ENCODE measurements at places on chromosomes 12 and 14.

DNA sequence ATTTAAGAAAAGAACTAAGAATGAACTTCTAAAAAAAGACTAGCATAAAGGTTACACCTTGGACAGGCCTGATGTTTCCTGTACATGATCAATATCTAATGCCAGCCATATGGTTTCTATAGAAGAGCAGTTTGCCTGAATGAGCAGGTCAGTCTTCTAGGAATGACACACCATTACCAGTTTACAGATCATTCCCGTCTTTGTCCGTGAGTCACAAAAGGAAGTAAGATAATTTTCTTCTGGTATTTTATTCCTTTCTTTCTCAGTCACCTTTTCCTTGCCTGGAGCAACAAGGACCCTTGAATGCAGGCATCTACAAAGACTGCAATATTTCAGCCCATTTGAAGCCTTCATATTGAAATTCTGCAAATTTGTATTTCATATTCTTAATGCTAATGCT lies 44.6 kb upstream of the CNTN1 start:
- no peak for DNase-seq

DNA sequence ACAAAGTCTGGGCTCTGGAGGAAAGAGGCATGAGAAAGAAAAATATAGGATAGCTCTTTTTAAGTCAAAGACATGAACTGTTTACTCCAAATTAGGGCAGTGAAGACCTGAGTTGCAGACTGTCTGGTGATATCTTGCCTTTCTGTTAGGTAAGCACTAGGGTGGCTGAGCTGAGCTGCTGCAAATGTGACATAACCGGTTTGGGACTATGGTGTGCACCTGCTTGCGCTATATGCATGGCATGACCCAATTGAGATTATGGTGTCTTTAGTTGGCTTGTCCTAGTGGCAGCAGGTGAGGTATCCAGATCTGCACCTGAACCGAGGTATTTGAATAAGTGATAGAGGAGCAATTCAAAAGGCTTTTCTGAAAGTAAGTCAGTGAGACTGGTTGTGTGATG lies 345.6 kb downstream of the APAF1 start:
- no peak for DNase-seq

GRCh38 chr12:50440288-50440687 lies 39.6 kb downstream of the LARP4 start:
- DNase-seq = no peak

DNA sequence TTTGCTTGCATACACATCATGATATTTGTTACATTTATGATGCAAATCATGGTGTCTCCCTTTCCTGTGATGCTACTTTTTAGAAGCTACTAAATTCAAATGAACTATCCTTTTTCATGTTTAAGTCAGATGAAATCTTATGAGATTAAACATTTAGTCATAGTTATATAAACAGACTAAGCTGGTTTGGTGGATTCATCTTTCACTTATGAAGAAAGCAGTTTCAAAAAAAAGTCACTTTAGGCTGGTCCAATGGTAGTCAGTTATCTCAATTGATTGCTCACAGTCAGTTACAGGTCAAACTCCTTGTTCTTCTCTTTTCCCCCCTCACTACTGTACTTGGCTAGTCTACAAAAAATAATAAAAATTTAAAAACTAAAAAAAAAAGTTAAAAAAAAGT lies 19.7 kb downstream of the SYCP3 start:
- no peak for DNase-seq

GRCh38 chr12:27545665-27546064 lies 21.7 kb downstream of the PPFIBP1 start:
- DNase-seq = no peak

- no peak for DNase-seq
Observed at GRCh38 chr14:102652194-102652593, 59.7 kb downstream of the RCOR1 start.

DNA sequence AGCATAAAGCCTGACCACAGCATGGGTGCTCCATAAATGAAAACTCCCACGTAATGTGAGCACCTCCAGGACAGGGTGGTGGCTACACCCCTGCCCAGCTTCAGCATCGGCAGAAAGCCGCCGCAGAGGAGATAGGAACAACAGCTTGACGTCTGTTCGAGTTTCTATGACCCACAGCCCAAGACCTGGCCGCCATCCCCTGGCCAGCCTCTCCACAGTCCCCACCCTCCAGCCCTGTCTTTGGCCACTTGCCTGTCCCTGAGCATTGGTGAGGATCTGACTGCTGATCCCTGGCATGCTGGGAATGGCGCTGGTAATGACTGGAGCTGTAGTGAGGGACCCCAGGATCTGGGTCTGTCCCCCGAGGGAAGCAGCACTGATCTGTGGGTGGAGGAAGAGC lies 21.3 kb downstream of the POU6F1 start:
- DNase-seq = no peak

DNA sequence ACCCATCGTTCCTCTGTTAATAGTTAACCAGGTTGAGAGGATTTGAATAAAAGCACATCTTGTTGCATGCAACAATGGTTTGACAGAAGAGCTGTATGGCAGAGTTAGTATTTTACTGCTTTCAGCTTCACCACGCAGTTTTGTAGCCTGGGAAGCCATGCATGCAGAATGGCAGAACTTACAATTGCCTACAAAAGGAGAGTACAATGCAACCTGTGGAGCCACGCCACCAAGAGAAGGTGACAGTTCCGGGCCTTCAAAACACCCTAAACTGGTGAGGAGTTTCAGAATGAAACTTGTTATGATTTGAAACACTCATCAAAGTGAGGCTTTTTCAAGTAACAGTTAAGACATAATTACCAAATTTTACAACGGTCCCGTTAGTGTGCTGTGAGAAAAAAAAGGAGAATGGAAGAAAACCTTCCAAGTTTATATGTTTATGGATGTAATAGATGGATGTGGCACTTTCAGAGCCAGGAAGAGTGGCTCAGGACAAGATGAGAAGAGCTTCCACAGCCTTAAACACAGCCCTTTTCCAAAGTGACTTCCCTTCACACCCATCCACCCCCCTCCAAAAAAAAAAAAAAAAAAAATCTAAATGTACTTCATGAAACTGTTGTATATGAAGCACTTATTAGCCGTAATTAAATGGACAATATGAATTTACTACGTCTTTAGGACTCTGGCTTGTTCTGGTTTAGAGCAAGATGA lies 158.7 kb downstream of the EGLN3 start:
- DNase-seq = no peak

DNA sequence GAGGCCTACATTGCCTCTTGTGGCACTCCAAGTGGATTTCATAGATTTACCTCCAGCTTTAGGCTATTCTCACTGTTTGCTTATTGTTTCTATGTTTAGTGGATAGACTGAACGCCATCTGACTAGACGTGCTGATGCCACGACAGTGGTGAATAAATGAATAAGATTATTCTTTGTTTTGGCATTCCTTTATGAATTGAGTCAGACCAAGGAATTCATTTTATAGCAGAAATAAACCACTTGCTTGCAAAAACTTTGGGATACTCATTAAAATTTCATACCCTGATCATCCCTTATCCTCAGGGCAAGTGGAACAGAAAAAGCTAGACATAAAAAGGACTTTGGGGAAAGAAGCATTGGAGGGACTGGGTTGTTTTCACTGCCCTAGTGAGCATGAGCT lies 71.7 kb upstream of the FERMT2 start:
- no peak for DNase-seq

DNA sequence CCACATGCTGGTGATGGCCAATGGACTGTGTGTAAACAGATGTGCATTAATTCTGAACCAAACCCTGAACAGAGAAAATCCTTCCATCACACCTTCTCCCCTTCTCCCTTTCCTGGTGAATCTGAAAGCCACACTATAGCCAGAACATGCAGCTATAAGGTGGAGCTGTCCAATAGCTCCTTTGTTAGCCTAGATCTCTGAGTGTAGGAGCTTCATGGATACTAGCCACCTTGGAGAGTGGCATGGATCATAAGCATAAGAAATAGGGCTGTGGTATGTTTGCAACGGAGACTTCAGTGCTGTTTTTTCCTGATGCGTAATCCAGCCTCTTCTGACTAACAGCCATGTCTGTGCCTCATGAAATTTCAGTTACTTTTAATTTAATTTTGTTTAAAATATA lies 364.5 kb downstream of the BTG1 start:
- no peak for DNase-seq

DNA sequence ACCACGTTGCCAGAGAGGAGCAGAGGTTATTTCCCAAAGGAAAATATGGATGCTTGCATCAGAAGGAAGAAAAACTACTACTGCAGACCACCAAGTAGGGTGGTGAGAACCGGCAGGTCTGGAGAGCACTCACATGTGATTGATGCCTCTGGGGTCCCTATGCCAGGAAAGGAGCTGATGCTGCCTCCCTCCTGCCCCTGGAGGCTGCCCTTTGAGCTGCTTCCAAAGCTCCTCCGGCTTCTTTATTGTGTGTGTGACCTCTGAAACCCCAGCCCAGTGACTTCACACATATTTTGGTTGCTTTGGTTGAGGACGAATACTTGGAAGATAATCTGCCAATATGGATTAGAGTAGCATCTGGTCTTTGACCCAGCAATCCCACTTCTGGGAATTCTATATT lies 133.4 kb downstream of the AACS start:
- DNase-seq = no peak

- DNase-seq = no peak
Observed at GRCh38 chr14:54582334-54582733, 15.4 kb downstream of the SAMD4A start.

DNA sequence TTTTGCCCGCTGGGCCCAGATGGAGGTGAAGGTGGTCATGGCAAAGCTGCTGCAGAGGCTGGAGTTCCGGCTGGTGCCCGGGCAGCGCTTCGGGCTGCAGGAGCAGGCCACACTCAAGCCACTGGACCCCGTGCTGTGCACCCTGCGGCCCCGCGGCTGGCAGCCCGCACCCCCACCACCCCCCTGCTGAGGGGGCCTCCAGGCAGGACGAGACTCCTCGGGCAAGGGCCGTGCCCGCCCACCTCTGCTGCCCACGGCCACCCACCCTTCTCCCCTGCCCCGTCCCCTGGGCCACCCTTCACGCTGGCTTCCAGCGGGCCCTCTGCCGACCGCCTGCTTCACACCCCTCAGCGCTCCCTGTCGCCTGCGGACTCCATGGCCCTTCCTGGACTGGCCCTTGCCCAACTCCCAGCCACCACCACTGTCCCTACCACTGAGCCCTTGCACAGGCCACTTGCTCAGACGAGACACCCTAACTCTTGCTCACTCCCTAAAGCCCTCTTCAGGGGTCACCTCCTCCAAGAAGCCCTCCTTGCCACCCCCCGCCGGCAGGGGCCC lies 42.5 kb downstream of the CYP46A1 start:
- no peak for DNase-seq

- no peak for DNase-seq
Observed at GRCh38 chr12:6084261-6084968, 40.1 kb downstream of the VWF start.

DNA sequence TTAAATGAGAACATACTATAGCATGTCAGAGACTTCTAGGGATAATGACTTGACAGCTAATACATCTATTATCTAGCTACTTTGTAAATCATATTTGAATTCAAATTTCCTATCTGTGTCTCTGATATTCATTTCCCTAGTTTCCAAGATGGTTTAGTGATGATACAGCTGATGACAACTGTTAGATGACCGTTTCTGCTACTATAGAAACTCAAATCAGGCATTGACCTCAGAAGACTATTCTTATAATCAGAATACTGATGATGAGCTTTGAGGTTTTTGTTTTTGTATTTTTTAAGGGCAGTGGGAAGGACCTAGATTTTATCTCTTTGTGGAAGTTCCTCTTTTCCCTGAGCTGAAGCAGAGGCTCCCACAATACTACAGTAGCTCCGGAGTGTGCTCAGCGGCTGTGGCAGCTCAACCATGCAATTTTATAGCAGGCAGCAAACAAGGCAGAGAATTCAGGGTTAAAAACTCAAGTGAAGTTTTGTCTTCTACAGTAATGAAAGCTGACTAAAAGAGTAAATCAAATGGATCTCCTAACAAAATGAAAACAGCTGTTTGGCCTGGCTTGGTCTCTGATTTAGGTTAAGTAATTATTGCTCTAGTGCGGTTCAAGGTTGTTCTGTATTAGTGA lies 145.1 kb downstream of the SLC25A21 start:
- no peak for DNase-seq

- no peak for DNase-seq
Observed at GRCh38 chr14:34098985-34099349, 148.1 kb upstream of the EGLN3 start.

DNA sequence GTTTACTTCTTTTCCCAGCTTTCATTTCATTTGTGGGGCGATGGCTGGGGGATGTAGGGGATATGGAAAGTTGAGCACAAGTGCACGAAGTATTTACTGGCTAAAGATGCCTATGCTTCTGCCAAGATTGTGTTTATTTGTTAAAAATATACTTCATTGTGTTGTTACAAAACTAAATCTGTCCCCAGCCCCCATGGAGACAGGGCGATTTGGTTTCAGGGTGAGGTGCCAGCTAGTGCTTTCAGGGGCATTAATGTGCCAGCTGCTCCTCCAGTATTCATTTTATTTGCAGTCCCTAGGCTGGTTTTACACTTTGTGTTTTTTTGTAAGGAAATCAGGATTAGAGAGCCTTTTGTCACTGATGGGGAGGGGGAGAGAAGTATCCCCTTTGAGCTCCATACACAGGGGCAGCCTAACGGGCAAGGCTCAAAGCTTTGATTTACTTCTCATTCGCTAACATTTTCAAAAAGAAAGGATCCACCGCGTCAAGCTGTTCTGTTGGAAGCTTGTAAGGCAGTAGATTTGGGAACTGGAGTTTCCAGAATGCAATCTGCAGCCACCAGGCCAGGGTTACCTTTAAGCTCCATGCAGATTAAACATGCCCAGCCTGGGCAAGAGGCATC lies 198.7 kb upstream of the PLEKHG7 start:
- no peak for DNase-seq

DNA sequence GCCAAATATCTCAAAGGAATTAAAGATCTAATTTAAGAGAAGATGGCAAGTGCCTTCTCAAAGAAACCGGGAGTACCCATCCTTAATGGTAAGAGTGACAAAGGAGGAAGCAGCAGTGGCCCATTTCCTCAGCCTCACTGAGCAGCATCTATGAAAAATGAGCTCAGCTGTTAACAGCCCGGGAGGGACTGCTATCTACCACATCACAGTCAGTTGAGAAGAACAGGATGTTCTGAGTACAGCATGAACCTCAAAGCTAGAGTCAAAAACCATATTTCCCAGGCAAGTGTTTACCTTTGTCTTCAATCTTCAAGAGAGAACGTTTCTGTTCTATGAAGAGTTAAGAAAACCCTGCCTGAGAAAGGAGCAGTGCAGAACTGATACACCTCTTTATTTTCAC lies 115.0 kb downstream of the BTG1 start:
- no peak for DNase-seq

DNA sequence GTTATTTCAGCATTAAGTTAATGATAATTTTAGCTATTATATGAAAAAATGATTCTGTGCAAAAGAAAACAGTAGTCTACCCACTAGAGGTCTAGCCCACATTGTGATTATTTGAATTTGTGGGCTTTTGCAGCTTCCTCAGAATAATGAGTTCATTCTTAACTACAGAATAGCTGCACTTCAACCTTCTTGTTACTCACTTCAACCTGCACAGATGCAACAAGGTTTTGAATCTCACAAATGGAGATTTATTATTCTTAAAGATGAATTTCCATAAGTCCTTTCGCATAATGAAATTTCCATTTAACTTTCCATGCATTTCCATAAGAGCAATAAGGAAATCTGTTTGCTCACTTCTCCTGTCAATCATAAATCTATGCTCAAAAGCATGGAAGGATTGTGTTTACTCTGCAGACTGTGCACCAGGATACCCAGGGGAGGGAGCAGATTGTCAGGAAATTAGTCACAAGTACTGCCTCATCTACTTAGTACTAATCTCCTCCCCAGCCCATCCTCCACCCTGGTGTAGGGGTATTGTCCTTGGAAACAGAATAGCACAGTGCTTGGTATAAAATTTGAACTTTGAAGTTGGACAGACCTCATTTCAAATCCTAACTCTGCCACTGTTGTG lies 24.1 kb downstream of the PTGER2 start:
- no peak for DNase-seq

- DNase-seq = no peak
Observed at GRCh38 chr14:21030531-21030930, 514 bp downstream of the TPPP2 start.

Data from NCI-H1048 (cell line).